Tongue (tissue), 3 donors: ENCODE measurements at places on chromosomes 3 and 15. TPM values are rescaled to one million over a fixed set of nuclear protein-coding genes. Genes with fewer than 3 reads are reported as not detected.
A peak's percentile ranks its signal among the peaks of the same experiment; 100 is the strongest.

- DNase-seq: no peak
Observed at GRCh38 chr15:89243046-89243690, 611 bp upstream of the FANCI start.

- no peak for DNase-seq
Observed at GRCh38 chr15:60128000-60128376, 123.9 kb downstream of the FOXB1 start.

GRCh38 chr15:84789762-84790161 lies 27.4 kb upstream of the ALPK3 start:
- no peak for DNase-seq

GRCh38 chr3:135848051-135848450 lies 117.5 kb upstream of the PPP2R3A start:
- no peak for DNase-seq

- no peak for DNase-seq
Observed at GRCh38 chr3:79587150-79587549, 180.6 kb downstream of the ROBO1 start.

- no peak for DNase-seq
Observed at GRCh38 chr3:124108446-124108845, 116.5 kb upstream of the ROPN1 start.

DNA sequence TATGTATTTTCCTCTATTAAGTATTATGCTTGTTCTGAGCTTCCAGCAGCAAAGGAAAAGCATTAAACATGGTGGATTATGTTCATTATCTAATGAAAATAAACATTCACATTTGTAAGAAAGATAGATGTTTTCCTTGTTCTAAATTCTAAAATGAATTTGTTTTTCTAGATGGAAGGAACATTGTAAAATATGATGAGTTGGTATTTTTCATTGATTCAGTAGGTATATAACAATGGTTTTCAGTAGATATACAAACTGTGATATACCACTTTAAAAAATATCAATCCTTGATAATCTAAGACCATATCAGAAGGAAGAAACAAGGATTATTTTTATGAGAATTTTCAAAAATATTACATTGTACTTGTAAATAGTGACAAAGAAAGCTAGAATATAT lies 290.6 kb upstream of the GOLIM4 start:
- DNase-seq: no peak

The CNTN4 gene
- 34.3 TPM for total RNA-seq

DNA sequence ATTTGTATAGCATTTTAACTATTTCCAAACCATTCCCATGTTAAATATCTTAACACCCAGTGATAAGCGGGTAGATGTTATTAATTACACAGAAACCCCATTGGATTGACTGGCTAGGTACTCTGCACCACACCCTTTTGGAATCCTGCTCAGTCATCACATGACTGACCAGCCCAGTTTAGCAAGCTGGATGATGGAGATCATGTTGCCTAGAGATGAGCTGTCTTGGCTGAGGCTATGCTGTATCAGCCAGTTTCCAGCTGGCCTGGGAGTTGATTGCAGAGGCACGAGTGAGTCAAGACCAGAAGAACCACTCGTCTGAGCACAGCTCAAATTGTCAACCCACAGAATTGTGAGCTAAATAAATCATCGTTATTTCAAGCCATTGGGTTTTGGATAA lies 124.6 kb downstream of the ZNF621 start:
- DNase-seq: no peak

DNA sequence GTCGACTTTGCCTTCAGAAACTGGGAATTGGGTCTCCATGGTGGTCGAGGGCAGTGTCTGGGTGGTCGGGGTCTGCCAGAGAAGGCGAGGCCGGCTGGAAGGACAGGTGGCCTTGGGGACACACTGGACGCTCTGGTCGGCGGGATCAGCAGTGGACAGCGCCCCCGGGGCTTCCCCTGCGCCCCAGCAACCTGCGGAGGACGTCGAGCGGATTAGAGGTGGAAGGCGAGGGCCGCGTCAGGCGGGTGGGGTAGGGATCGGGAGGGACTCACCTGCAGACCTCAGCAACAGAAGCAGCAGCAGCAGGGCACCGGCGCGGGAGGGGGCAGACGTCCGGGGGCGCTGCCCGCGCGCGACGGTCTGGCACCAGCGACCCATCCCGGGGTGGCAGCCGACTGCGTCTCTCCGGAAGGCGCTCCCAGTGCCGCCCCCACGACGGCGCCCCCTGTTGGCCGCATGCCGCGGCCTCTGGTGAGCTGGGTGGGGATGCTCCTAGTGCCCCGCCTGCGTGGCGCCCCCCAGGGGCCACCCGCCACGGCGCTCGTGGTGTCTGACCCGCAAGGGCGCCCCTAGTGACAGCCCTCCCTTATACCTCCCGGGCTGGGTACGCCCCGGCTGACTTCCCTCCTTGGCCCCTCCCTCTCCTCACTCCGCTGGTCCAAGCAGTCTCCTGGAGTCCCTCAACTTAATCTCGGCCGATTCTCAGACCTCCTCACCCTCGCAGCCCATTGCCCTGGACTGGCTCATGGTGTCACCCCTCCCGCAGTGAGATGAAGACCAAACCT lies at the start of gene PRSS50:
Gene PRSS50, minus strand, starts transcription at position 423 of the 785 bp plus-strand sequence. Its CDS starts 45 bp downstream, at position 378.
- DNase-seq: no peak

GRCh38 chr3:183766745-183767606 lies 58.4 kb downstream of the MAP6D1 start:
- DNase-seq: peak; percentile 84

DNA sequence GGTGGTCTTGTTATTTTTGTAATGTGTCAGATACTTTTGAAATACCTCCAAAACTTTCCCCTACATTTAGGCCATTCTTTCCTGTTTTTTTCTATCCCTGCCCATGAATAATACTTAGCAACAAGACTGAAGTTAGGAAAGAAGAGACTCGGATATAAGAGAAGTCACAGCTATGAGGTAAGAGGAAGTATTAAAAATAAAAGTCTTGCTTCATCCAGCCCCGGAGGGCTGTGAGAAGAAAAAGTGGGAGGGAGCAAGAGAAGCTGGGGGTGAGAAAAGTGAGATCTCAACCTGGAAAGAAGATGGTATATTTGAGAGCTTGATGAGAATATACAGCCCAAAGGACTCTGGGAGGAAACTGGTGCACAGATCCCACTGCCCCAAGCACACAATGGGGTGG lies 213.5 kb upstream of the CDIN1 start:
- no peak for DNase-seq

GRCh38 chr3:12425850-12426579 lies 58.3 kb upstream of the TSEN2 start:
- DNase-seq: no peak

The PLSCR5 gene
- not detected for total RNA-seq

- peak; percentile 60 for DNase-seq
Observed at GRCh38 chr15:93333796-93334195, 244.8 kb upstream of the RGMA start.

The ASB7 gene
- total RNA-seq: 17.6 TPM

GRCh38 chr3:67176396-67176795 lies 178.3 kb downstream of the KBTBD8 start:
- peak; percentile 67 for DNase-seq

The XYLB gene
- 3.6 TPM for total RNA-seq

- DNase-seq: no peak
Observed at GRCh38 chr3:177229791-177230190, 32.5 kb upstream of the TBL1XR1 start.

DNA sequence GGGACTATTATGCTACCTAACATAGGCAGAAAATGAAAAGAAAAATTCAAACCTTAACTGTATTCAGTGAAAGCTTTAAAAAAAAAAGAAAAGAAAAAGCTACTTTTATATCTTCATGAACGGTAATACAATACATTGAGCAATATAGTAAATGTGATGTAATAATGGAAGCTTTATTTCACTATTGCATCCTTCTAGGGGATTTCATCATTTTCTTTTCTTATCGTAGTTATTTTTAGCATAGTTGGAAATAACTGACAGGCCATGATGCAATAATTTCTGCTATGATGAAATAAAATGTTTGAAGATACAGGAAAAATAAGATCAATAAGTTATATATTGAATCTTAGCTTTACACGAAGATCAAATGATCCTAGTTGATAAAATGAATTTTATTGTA lies 40.3 kb upstream of the ZCWPW2 start:
- no peak for DNase-seq

DNA sequence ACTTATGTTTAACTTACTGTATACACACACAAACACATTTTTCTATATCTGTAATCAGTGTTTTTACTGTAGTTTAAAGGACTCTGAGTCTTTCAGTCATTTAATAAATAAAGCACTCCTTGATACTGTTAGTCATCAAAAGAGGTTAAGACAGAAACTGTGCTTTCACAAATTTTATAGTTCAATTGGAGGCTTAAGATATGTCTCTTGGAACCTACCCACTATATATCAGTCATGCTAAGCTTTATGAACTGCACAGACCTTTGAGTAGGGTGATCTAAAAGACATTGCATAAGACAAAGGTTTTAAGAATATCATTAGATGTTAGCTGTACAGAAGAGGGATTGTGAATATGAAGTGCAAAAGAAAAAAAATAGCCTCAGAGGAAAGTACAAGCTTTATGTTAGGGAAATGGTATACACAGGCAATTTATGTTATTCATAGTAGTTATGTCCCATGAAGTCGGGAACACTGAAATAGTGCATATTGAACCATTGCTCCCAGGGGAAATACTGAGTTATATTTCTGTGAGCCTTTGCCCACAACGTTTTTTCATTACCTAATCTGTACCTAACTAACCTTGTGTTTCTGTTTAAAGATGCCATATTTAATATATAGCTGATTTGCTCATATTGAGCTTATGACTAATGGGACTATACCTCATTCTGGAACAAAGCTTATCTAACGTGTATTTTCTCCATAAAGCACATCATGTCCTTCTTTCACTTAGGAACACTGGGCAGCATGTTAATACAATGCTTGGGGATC lies 19.7 kb downstream of the CHMP2B start:
- no peak for DNase-seq

The FGF12 gene
- total RNA-seq: 7.2 TPM

The CCDC54 gene
- total RNA-seq: not detected

GRCh38 chr15:96353416-96353929 lies 23.0 kb downstream of the NR2F2 start:
- DNase-seq: peak; percentile 1

GRCh38 chr3:183197734-183198133 lies 35.2 kb upstream of the LAMP3 start:
- DNase-seq: no peak

DNA sequence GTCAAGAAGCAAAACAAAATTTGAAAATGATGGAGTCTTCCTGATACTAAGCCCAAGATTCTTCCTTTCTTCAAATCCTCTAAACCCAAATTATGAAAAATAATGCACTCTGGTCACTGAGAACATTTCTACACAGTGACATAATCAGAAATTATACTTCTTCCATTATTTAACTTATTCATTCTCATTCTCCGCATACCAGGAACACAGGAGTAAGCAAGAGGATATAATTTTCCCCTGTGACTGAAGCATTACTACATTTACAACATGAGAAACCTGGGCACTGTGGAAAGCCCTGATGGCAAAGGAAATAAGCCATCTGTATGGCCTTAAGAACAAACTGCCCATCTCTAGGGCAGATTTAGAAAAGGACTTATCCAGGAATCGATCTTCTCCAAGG lies 47.0 kb downstream of the EXD1 start:
- DNase-seq: no peak

- peak; percentile 88 for DNase-seq
Observed at GRCh38 chr15:69869881-69870505, 227.7 kb downstream of the TLE3 start.

DNA sequence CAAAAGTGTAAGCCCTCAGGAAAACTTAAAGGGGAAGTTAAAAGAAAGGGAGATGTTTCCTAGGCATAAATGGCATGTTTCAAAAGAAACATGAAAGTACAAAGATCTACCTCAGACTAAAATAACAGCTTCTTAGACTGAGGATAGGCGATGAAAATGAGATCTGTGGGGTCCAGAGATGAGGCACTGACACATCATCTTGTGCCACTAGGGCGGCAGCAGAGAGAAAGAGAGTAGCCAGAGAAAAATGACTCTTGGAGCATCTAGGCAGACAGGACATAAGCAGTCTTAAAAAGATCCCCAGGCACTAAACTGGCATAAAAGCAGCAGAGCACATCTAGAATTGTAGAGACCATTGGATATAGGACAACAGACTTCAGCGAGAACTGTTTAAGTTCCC lies 42.5 kb upstream of the RFX7 start:
- DNase-seq: no peak

GRCh38 chr15:66841953-66842681 lies 140.1 kb downstream of the SMAD6 start:
- DNase-seq: peak; percentile 84

The SEMA5B gene
- 11.0 TPM for total RNA-seq

DNA sequence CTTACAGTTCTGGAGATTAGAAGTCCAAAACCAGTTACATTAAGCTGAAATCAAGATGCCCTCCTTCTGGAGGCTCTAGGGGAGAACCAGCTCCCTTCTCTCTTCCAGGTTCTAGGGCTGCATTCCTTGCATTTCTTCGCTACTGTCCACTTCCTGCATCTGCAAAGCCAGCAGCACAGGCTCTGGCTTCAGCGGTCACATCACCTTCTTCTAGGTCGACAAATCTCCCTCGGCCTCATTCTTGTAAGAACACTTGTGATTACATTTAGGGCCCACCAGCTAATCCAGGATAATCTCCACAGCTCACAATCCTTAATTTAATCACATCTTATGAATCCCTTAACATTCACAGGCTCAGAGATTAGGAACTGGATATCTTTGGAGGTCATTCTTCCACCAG lies 73.8 kb downstream of the MINAR1 start:
- DNase-seq: no peak

DNA sequence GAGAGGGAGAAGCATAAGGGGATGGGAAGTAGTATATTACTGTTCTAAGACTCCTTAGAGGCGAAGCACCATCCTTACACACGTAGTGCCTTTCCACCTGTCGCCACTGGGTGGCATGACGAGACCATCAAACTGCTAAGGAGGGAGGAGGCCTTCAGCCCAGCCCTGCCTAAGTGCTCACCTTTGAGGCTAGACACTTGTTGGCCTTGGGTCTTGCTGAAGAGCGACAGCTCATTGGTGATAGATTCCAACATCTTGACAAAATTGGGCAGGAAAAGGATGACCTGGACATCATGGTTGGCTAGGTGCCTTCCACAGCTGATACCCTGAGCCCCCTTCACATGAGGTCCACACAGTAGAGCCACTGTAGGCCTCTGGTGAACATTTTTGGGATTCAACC lies 19.6 kb downstream of the CLK3 start:
- DNase-seq: peak; percentile 77

DNA sequence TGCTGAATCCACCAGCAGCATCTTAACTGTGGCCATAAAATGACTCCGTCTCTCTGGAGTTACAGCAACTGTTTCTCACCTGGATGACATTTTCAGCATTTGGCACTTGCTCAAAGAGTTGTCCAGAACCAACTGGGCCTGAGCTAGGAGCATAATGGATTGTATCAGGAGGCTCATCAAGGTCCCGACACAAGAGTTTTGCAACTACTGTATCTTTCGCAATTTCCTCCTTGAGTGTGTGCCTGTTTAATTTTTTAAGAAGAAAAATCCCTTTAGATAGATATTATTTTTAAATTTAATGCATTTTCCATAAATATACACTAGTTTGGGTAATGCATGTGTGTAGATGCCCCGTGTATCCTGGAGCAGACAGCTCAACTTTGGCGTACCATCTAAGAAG lies 44.3 kb upstream of the C3orf49 start:
- no peak for DNase-seq

- no peak for DNase-seq
Observed at GRCh38 chr15:72785432-72785831, 1.9 kb upstream of the ADPGK start.

The RTP4 gene
- not detected for total RNA-seq
